ENCODE measurements at places on chromosomes 12 and 14.

DNA sequence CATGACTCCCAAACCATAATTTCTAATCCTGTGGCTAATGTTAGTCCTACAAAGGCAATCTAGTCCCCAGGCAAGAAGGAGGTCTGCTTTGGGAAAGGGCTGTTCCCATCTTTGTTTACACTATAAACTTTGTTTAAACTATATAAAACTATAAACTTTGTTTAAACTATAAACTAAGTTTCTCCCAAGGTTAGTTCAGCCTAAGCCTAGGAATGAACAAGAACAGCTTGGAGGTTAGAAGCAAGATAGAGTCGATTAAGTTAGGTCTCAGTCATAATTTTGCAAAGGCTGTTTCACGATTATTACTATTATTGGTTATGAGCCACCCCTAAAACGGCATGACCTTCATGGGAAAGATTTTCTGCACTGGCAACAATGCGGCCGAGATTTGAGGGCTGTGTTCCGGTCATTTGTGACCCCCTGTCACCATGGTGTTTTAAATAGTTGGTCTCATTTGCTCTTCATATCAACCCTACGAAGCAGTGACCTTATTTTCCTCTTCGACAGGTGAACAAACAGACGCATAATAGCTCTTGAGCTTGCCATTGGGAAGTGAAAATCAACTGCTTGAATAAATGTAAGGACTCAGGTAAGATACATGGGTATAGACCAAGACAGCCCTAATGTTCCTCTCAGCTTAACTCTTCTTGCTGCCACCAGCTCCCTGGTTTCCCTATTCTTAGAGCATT lies 322.6 kb upstream of the TMEM132C start:
- no peak for DNase-seq

DNA sequence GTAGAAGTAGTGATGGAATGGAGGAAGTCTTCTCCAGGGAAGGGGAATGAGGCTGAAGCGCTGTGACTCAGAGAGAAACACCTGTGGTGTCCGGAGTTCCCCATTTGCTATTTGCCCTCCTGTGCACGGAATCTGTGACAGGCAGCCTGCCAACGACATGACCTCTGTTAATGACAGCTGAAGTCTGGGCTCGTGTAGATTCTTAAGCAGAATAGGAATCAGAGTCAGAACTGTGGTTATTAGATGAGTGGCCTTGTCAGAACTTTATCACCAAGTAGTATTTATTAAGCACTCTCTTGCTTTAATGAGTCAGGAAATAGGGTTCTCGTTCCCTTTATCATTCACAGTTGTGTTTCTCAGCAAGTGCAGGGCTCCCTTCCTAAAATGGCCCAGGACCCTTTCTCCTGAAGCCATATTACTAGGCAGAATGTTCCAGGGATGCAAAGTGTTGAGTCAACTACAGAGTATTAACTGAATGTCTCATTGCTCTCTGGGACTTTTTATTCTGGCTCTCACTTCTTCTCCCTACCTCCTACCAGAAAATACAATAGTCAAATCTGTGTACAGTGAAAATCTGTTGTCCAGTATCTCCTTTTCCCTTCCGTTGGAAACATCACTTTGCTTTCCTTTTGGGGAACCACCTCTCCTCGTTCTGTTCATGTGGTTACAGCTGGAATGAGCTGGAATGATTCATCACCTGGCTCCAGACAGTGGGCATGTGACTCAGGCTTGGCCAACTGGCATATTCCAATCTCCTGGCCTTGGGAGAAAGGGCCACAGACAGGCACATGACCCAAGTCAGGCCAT lies 77.8 kb upstream of the MAX start:
- DNase-seq, result no peak

DNA sequence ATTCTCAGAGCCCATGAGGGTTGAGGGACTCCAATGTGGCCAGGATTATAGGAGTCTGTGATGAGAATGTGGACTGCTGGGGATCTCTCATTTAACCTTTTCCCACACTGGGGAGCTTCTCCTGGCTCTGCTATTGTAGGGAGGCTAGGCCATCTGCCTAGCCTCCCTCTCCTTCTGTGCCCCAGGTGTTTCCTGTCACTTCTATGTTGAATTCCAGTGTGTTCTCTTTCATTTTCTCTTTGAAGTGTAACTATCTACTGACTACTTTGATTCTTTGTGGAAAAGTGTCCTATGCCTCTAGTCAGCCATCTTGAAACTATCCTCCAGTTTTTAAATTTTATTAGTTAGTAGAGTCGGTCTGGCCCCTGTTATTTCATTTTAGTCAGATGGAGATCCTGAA lies 53.4 kb upstream of the ABCD2 start:
- no peak for DNase-seq

DNA sequence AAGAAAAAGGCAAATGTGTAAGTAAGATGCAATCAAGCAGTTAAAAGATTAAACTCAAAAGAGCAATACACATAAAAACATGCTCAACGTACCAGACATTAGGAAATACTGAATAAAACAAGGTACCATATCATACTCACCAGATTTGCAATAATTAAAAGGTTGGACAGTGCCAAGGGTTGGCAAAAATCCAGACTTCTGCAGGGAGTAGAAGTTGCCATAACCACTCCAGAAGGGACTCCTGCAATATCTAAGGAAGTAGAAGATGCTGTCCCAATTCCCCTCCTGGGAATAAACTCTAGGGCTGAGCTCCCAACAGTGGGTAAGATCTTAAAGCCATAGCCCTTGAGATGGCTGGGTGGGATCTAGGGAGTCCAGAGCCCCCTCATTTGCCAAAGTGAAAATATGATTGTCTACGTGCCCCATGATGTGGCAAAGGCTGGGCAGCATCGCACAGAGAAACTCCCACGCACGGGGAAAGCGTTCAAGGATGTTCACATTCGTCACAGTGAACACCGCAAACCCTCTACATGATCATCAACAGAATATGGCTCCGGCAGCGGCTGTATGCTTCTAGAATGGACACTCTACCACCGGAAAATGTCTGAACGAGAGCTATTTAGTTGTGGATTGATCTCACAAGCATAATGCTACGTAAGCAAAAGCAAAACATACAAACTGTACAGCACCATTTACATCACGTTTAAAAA lies 12.3 kb downstream of the KCTD10 start:
- no peak for DNase-seq

DNA sequence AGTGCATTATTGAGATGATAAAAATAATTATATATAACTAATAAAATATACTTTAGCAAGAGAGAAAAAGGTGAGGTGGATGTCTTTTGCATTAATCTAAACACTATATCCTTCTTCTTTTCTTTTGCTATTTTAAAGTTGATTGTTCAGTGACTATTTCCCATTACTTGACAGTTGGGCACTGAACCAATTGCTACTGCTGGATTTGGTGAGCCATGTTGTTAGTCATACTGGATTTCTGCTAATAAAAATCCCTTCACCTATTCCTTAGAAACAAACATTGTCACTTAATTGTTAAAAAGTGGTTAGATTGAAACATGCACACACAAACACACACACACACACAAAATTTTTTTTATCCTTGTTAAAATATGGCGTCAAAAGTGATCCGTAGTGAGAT lies 251.6 kb upstream of the ALG10 start:
- DNase-seq, result no peak

All from anterior cingulate cortex (tissue), 58 donors.